ENCODE measurements at places on chromosomes 5 and 9.

DNA sequence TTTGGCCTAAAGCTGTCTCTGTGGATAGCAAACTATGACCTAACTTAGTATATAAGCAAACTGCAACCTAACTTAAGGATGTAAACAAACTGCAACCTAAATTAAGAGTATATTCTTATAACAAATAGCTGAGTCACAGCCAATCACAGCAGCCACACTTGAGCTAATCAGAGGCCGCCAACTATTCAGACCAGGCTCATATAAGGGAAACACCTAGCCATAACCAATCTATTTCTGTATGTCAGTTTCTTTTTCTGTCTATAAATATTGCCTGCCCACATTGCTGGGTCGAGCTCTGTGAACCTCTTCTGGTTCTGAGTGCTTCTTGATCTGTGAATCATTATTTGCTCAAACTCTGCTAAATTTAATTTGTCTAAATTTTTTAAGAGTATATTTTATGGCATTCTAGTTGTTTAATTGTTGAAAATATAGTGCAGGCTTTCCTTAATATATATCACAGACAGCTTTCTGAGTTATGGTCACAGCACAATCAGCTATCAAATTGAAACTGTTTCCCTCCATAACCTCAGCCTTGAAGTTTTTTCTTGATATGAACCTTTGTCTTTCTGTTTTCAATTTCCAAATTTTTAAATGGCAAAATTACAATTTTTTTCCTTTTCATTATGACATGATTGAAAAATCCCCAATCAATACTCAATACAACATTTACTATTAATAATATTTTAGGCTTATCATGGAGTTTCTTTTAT lies 327.1 kb upstream of the NUDT12 start:
- no peak for DNase-seq

- peak; percentile 82 for DNase-seq
Measured at GRCh38 chr9:97237951-97238889, 69.2 kb upstream of the CCDC180 start.

DNA sequence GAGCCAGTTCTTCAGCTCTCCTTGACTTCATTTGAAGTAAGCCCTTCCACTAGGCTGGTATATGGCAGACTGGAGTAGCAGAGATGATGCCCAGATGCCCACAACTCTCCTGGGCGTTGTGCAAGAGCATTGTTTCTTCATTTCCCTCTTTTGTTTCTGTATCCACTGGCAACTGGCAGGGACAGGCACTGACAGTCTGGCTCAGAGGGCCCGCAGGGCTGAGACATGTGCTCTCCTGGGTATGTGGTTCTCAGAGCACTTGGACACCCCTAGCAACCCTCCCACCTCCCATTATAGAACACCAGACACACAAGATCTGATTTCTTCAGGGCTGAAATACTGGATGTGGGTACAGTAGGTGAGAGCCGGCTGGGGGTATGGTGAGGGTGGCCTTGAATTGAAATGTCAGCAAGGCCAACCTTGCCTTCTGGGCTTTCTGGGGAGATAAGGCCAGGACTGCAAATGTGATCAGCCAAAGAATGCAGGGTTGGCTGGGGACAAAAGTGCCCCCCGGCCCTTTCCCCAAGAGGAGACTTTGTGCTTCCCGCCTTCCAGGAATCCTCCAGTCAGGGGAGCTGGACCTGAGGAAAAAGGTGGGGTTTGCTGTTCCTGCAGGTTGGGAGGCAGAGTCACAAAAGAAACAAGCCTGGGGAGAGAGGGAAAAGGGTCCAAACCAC lies 28.6 kb upstream of the CTNNA1 start:
- DNase-seq, result no peak

- DNase-seq, result no peak
Measured at GRCh38 chr5:176846335-176847140, 36.2 kb downstream of the UNC5A start.

DNA sequence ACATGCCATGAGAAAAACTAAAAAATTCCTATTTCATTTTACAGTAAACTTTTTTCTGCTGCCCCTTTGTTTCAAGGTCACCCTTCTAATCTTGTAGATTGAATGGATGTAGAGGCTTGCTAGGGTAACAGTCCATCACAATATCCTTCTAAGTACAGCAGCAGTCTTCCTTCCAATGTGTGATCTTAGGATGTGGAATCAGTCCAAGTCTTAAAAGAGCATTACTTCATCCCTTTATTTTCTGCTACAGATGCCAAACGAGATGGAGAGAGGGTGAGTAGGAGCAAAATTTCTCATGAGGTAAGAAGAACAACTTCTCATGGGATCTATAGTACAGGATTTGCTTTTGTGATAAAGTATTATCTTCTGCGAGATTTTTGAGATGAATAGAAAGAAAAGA lies 704 bp upstream of the IL33 start:
- DNase-seq, result no peak

DNA sequence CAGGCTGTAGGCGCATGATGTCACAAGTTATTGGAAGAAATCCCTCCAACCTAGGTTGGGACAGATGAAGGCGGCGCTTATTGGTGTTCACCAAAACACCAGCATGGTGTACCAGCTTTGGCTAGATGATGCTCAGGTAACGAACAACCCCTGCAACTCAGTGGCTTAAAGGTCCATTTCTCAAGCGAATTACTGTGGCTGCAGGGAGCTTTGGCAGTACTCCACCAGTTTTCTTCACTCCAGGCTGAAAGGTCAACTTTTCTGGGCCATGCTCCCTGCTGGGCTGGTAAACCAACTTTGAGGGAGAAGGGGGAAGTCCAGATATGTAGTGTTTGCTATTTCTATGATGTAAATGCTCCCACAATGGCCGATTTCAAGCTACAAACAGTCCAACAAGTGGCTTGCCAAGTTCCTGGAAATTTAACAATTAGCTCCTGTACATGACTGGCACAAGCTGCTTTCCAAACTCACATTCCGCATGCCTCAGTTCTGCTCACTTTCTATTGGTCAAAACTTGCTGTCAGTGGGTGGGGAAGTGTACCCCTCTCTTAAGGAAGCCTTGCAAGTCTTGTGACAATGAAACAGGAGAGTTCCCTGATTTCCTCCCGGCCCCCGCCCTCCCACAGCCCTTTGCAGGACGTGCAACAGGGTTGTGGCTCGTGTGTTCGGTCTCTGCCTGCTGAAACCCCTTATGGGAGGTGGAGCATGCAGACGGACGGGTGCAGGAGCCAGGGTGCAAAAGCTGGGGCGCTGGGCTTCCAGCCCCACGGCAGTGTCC lies 588 bp upstream of the ZBED3 start:
- peak; percentile 37 for DNase-seq

- no peak for DNase-seq
Measured at GRCh38 chr5:78638423-78638822, 10.1 kb downstream of the LHFPL2 start.

- no peak for DNase-seq
Measured at GRCh38 chr9:111610149-111610548, 10.7 kb upstream of the PTGR1 start.

GRCh38 chr5:35012796-35013195 lies 35.0 kb downstream of the AGXT2 start:
- no peak for DNase-seq

- no peak for DNase-seq
Measured at GRCh38 chr5:7668161-7668560, 182.8 kb downstream of the CFAP90 start.

DNA sequence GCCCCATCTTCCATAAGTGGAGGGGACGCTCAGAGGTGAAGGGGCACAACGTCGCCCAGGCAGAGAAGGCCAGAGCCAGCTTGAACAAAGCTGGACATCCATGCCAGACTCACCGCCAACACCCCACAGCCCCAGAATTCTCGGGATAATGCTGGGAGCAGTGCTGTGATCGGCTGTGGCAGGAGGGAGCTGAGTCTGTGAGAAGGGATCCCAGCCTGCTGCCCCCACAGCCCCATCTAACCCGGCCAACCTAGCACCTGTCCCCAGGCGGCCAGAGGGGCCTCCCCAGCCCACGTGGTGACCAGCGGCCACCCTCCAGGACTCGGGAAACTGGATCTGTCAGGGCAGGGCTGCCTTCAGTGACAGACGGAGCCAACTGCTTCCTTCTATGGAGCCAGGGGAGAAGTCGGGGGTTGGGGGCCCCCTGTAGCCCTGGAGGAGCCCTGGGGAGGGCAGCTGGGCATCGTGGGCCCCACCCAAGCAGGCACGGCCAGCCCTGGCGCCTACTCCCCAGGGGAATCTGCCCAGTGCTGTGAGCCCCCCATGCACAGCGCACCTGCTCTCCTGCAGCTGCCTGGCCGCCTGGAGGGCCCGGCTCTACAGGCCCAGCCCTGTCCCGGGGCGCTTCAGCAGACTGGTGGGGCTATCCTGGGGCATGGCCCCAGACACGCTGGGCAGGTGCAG lies 6.0 kb downstream of the BRD3 start:
- DNase-seq, result no peak

DNA sequence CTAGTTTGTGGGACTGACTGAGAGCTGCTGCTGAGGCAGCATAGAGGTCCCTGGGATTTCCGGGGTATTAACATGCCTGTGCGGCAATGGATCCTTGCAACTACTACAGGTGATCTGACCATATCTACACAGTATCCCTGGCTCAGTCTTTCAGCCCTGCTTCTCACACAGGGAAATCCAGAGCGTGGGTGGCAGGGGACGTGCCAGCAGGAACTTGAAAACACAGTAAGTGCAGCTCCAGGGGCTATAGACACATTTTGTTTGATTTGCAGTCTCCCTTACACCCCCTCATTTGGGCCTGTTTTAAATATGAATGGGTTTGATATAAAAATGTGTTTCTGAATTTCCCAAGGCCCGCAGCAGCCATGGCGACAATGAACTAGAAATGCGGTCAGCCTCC lies 209.5 kb downstream of the DCP2 start:
- no peak for DNase-seq

DNA sequence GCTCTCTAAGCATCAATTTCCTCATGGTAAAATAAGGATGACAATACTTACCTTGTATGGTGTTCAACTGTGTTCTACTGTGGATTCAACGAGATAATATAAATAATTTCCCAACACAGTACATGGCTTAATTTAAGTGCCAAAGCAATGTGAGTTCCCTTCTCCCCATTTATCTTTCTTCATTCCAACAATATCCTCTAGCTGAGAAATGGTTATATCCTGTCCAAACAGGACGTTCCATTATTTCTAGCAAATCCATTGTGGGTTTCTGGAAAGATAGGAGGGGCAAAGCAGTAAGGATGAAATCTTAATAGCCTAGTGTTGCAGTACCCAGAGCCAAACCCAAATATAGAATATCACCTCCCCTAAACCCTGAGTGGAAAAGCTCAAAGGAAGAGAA lies 22.0 kb downstream of the ABCA1 start:
- no peak for DNase-seq

DNA sequence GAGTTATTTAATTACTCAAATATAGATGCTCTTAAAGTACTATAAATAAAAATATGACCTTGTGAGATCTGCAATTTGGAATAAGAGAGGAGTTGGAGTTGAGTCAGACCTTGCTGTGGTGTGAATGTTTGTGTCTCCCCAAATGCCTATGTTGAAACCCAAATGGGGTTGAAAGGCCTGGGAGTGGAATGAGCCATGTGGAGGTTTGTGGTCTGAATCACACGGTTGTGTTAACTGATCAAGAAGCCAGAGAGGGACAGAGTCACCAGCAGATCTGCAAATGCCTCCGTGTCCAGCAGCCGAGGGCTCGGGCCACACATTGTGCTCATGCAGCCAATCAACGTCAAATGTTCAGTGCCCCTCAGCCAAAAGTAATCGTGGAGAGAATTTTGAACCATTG lies 404.4 kb downstream of the ICE1 start:
- no peak for DNase-seq

DNA sequence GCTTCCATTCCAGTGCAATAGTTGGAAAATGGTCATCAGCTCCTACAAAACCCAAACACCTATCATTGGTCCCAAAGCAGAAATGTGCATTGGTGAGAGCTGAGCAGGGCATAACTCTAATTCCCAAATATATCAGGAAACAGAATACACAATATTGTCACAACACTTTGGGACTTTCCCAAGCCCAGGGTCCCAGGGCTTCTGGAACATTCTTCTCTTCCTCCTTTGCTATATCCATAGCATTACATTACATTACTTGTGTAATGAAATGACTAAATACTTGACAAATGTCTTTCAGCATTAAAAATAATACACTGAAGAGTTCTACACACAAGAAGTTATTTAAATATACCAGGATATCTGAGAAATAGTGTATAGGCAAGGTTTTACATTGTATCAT lies 45.6 kb downstream of the LIX1 start:
- DNase-seq, result no peak

- DNase-seq, result peak; percentile 77
Measured at GRCh38 chr9:101311758-101312420, 72.9 kb downstream of the BAAT start.

- no peak for DNase-seq
Measured at GRCh38 chr5:181111010-181111409, 20.0 kb downstream of the OR2V1 start.

DNA sequence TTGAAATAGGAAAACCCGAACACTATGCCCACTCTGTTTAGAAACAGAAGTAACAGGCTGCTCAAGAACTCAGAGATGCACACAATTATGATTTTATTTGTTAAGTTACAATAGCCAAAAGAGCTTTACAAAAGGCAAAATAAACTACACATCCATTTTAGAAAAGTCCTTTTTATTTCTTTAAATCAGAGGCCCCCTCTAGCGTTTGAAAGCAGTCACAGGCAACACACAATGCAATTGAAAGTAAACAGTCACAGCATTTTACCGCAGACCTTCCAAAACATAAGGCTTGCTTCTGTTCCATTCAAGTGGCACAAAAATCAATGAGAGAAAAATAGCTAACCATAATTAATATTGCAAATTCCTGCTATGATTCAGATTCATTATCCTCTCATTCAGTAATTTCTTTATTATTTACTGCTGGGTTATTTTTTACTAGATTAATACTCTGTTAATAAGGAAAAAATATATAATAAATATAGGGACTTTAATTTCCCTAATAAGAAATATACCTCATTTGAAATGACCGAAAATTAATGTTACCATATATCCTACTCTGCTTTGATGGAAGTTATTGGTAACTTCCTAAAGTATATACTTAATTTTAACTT lies 78.3 kb downstream of the CEP120 start:
- peak; percentile 14 for DNase-seq

- DNase-seq, result no peak
Measured at GRCh38 chr9:128555180-128555721, 2.9 kb downstream of the SPTAN1 start.

GRCh38 chr5:180387798-180388197 lies 34.7 kb upstream of the GFPT2 start:
- no peak for DNase-seq

DNA sequence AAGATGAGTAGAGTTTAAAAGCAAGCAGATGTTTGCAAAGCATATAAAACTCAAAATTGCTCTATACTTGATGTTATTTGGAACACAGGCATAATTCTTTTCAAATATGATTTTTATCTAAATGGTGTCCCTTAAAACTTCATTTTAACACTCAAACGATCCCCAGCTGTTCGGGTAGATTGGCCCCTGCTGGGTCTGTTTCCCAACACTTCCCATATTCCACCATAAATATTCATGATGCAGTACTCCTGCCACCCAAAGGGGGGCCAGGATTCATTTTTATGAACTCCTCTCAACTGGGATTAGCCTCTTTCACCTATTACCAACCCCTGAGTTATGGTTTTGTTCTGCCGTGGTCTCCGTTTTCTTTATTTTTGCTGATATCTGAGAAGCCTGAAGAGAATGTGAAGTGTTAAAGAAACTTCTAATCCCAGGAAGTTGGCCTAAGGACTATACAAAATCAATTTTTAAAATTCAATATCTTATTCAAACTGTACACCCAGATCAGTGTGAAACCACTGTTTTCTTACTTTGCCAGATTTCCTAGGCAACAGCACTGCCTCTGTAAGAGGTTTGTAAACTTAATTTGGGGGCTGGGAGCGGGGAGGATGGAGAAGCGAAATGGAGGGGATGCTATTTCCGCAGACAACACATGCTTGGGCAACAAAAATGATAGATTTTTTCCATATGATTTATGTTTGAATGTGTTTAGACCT lies 384.1 kb downstream of the DMRT2 start:
- DNase-seq, result no peak

- no peak for DNase-seq
Measured at GRCh38 chr5:125798307-125798706, 624.9 kb upstream of the GRAMD2B start.
